ENCODE measurements at places on chromosomes 2 and 18.

- DNase-seq: no peak
These were observed 38.1 kb upstream of the SCLY start for GRCh38 chr2:238022594-238023157.

- no peak for DNase-seq
These were observed 107.2 kb upstream of the ZNF236 start for GRCh38 chr18:76715012-76715610.

GRCh38 chr2:71605781-71606241 lies 152.4 kb downstream of the DYSF start:
- peak; percentile 38 for DNase-seq

- no peak for DNase-seq
These were observed 34.3 kb downstream of the LCLAT1 start for GRCh38 chr2:30481323-30481800.

GRCh38 chr2:211035548-211036185 lies 479.3 kb downstream of the CPS1 start:
- no peak for DNase-seq

DNA sequence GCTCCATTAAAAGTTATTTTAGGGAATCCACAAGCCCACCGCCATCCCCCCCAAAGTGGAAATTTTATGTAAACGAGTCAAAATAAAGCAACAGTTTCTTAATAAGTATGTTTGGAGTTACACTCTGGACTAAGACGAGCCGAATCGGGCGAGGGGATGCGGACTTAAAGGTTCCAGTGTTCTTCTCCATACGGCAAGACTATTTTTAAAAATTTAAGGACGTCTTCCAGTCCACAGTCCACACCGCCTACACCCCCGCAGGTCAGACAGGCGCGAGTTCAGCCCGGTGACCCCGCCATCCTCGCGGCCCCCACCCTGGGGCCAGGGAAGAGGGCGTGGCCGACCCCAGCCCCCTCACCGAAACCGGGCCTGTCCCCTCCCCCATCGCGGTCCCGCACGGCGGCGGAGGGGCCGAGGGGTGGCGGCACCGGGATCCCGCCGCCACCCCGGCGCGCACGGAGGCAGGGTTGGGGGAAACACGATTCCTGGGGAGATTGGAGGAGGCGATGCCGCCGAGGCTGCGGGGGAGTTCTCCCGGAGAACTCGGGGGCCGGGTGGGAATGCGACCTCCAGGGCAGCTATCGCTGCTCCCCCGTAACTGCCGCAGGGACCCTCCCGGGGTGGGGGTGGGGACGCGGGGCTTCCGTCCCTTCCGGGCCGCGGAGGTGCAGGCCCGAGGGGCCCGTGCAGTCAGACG lies 24.5 kb upstream of the SMAD7 start:
- DNase-seq: no peak

- DNase-seq: no peak
These were observed 43.2 kb downstream of the C2orf76 start for GRCh38 chr2:119323459-119323858.

GRCh38 chr2:205792908-205793307 lies 110.6 kb downstream of the NRP2 start:
- no peak for DNase-seq

DNA sequence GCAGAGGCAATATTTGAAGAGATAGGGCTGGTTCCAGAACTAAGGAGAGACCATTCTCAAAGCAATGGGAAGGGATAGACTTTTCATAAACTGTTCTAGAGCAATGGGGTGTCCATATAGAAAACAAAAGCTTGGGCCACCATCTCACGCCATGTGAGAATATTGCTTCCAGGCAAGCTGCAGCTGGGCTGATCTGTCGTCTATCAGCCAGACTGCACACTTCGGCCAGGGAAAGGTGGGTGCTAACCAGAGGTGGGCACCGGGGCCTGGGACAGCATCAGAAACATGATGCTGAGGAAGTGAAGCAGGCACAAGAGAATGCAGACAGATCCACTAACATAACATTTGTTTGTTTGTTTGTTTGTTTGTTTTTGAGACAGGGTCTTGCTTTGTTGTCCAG lies 43.7 kb downstream of the MYO7B start:
- no peak for DNase-seq

DNA sequence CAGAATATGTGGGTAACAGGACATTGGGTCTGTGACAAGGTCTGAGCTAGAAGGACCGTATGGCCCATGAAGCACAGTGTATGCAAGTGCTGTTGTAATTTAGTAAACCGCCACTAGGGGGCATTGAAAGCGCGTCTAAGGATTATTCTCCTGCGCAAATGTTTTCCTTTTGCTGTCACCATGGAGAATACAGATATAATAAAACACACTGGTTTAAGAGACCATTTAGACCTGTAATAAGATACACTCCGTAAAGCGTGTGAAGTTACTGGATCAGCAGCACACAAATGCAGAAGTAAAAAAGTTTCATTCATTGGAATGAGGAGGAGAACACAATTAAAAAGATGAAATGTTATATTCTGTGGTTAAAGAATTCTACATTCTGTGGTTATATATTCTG lies 272.4 kb downstream of the AGAP1 start:
- no peak for DNase-seq

DNA sequence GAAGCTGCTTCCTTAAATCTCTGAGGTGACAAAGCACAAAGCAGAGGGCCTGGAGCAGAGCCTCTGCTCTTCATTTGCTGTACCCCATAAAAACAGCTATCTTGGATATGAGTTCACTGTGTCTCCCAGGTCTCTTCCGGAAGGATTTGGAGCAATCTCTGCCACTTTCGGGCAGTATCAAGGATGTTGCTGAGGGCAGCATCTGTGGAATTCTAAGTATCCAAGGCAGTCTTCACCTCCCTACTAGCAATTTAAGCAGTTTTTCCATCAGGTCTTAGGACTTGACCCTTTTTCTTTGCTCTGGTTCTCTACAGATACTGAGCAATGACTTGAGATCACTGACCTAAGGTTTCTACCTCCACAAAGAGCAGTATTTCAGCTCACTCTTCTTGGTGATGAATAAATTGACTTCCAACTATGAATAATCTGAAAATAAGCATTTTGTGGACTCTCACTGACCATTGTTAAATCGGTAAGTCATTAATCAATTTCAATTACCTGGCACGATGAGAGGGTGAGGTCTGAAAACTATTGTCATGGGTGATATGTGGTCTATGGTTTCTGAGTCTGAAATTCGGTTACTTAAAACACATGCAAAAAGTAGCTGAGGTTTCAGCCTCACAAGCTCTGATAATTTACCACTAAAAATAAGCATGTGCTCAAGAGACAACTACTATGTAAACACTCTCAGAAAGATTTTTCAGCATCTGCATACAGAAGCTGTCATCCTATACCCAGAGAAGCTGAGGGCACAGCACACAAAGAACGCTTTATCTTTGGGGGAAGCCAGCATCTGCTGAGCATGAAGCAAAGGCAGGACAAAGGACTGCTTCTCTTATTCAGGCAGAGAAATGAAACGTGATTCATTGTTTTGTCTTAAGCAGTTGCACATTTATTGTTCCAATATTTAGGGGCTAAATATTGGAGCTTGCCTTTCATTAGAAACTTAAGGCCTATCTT lies 32.1 kb upstream of the SPATS2L start:
- DNase-seq: no peak

DNA sequence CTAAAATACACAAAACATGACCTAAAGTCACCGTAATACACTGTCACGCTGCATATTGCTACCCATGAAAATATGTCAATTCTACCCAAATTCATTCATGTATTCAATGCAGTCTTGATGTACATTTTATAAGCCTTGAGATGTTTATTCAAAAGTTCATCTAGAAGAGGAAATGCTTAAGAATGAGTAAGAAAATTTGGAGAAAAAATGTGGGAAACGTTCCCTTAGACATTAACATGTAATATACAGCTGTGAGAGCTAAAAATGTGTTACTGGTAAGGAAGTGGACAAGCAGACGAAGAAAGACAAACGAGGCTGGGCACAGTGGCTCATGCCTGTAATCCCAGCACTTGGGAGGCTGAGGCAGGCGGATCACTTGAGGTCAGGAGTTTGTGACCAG lies 37.3 kb downstream of the THAP4 start:
- no peak for DNase-seq

GRCh38 chr18:37242826-37243560 lies 322.6 kb downstream of the CELF4 start:
- DNase-seq: peak; percentile 30

GRCh38 chr2:28359222-28360057 lies 33.2 kb upstream of the FOSL2 start:
- DNase-seq: no peak

- no peak for DNase-seq
These were observed 278.3 kb downstream of the TNS1 start for GRCh38 chr2:217724471-217724870.

DNA sequence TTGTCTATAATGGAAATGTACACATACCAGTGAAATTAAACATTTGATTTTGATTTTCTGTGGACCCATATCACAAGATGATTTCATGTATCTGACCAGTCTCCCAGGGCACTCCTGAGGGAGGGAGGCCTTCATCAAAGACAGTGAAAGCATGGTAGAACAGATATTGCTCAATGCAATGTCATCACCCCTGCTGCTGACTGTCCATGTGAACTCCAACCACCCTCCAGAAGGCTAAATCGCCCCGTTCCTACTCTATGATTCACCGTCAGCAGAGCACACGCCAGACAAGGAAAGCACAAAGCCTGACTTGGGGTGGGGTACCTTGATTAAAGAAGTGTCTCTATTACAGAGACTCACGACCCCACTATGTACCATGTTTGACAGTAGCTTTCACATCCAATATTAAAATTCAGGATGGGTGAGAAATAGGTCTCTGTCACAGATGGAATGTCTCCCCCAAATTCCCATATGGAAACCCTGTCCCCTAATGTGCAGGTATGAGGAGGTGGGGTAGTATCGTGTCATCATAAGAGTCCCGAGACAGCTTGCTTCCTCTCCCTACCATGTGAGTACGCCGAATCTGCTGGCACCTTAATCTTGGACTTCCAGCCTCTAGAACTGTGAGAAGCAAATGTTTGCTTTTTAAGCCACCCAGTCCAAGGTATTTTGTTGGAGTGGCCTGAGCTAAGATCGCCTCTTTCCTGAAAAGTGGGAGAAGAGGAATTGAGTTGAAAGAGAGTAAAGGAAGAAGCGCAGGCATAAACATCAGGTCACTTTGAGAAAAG lies 42.4 kb downstream of the CYB5A start:
- DNase-seq: no peak

- DNase-seq: no peak
These were observed 83.6 kb downstream of the RHOB start for GRCh38 chr2:20530520-20530919.

DNA sequence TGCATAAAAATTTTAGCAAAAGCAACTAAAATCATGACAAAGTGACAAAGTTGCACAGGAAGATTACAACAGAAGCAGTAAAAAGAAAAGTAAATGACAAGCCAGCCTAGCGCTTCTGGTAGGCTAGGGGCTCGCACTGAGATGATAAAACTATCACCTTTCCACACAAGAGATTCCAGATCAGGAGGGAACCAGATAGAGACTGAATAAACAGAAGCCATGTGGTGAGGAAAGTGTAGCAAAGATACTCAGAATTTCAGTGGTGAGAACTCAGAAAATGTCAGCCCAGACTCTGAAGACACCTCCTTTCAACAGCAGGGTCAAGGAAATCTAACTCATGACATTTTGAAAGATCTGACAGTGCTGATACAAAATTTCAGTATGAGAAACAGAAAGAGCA lies 77.4 kb upstream of the DNAJC10 start:
- no peak for DNase-seq

- DNase-seq: no peak
These were observed 22.7 kb upstream of the DSC1 start for GRCh38 chr18:31185186-31185950.

DNA sequence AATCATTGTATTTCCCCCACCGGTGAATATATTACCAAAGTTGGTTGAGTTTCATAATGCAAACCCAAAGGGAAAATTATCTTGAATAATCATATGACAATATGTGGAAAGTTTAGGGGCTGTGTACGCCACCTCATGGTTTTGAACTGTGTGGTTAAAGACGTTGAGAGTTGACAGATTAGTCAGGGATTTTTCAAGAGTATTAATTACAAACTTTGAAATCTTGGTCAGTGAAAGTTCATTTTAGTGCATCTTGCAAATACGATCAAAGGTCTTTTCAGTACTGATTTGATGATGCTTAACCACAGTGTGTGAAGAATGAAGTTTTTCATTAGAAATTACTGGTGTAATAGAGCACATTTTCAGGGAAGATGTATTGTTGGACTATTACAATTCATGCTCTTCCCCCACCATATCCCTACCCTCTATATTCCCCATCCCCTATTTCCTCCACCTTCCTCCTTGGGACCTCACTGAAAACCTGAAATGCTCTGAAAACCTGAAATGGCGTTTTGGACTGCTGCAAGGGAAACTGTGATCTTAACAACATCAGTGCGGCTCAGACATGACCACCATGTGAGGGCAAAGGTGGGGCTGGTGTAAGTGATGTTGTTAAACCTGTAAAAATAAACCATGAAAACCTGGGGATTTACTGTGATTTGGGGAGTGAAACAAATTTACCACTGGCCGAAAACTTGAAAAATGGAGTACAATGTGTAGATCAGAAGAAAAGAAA lies 4.5 kb upstream of the BCL2L11 start:
- DNase-seq: no peak

- DNase-seq: no peak
These were observed 72.0 kb downstream of the ZNF521 start for GRCh38 chr18:25279961-25280360.

- no peak for DNase-seq
These were observed 26.4 kb upstream of the FZD7 start for GRCh38 chr2:202007015-202007982.

DNA sequence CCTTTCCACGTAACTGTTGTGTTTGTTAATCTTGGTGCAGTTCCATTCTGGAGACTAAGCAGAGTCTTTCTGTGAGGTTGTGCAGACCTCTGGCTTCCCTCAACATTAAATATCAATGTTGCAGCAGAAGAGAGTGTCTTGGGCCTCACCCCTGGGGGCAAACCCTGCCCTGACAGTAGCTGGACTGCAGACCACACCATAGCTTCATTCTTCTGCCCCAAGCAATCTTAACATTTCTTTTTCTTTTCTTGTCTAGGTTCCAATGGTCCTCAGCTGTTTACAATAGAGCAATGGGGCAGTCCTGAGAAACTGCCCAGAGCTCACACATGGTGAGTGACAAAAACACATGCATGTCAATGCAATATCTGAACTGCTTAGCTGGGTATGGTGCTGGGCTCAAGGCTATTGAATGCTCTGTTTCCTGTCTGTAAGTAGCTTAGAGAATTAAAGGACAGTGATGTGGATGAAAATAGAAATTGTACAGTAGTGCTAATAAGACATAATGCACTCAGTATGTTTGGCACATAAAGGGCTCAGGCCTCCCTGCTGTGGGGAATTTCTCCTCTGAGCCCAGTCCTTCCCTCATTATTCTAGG lies 237.6 kb downstream of the ALPK2 start:
- no peak for DNase-seq

DNA sequence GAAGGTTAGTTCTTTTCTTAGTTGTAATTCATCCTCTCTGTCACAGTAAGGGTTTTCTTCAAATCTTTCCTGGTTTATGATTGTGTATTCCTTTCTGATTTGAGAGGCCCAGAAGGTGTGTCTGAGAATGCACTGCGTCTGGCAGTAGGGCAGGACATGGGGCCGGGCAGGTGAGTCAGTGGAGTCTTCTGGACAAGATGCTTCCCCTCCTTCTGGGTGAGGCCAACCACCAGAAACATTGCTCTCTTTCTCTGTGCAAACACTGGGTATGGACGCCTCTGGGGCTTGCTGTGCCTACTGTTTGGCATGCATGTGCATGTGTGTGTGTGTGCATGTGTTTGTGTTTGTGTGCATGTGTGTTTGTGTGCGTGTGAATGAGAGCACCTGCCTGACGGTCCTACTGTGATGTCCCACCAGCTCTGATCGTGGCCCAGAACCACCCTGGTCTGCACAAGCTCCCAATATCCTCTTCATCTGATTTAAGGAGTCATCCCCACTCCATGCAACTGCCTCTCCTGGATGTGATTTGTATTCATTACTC lies 93.2 kb upstream of the DLX2 start:
- DNase-seq: no peak
